ENCODE measurements at places on chromosomes 1 and 21. TPM values are rescaled to one million over a fixed set of nuclear protein-coding genes. Genes with fewer than 3 reads are reported as not detected.
A peak's percentile ranks its signal among the peaks of the same experiment; 100 is the strongest.

DNA sequence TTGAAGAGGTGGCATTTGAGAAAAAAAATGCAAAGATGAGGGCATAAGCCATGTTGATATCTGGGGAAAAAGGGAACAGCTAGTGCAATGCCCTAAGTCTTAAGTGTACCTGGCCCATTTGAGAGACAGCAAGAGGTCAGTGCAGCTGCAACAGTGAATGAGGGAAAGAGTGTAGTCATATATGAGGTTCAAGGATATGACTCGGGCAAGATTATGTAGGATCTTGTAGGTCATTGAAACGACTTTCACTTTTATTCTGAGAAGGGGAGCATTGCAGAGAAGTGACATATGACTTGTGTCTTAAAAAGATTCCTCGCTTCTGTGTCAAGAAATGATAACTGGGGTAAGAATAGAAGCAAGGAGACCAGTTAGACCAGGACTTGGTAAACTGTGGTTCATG is 31.0 kb downstream of the NTMT2 start:
- no peak for DNase-seq

GRCh38 chr1:112981426-112981825 is 25.4 kb upstream of the SLC16A1 start:
- no peak for DNase-seq

DNA sequence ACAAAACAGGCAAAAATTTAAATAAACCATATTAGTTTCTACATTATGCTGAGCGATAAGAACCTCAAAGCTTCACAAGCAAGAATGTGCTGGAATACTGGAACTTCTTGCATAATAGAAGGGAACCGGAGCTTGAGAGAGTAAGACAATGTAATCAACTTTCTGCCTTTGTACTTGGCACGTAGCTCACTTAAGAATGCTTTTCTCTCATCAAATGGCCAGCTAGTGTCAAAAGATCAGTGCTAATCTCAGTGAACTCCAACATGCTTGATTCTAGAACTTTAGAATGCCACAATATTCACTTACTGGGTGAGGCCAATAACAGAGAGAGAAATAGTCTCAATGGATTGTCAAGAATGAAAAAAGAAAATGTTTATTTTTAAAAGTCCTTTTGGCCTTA is 486.1 kb upstream of the LRRC7 start:
- DNase-seq: no peak

DNA sequence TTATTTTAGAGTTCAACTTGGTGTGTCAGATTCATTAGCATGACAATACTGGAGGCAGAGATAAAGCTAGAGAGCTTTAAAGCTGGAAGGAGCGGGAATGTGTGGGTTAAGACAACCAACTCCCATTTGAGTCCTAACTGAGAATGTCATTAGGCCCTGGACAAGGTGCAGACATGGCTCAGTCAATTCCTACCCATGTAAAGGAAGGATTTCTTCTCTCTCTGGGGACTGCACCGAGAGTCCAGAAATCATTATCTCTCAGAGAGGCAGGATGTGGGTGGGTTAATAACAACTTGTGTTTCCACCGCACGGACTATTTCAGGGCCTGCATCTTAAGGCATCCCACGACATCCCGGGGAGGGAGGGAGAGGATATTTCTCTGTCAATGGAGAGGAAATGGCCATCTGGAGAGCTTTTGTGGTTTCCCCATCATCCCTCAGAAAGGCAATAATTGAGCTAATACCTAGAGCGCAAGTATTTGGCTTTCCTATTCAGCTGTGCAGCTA is 46.7 kb upstream of the SARS1 start:
- no peak for DNase-seq

DNA sequence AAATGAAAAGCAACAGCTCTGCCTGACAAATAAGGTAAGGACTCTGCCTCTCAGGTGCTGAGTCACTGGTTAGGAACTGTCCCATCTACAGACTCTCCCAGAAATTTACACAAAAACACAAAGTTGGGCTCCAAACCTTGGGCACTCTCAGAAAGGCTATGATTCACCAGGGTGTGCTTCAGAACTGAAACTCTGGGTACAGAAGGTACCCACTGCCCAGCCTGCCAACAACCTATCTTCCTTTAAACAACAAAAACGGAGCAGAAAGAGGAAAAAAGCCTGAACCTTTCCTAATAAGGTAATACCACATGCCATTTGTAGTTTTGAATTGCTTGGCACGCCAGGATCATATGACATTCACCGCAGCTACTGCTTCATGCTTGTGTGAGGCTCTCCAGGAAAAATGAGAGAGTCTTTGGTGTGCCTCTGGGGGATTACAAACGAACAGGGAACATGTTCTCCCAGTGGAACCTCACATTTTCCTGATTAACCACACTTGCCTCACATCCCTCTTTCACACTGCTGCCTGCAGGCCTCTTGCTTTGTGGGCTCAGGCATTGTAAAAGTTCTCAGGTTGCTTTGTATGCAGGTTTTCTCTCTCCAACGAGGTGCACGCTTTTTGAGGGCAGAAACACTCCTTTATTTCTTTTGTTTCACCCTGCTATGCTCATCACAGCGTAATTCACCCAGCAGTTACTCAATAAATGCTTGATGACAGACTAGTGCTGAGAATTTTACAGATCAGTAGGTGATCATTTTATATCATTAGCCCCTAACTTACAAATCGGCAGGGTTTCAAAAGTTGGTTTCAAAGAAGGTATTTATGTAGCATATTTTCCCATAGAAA is 65.1 kb downstream of the GADD45A start:
- no peak for DNase-seq

DNA sequence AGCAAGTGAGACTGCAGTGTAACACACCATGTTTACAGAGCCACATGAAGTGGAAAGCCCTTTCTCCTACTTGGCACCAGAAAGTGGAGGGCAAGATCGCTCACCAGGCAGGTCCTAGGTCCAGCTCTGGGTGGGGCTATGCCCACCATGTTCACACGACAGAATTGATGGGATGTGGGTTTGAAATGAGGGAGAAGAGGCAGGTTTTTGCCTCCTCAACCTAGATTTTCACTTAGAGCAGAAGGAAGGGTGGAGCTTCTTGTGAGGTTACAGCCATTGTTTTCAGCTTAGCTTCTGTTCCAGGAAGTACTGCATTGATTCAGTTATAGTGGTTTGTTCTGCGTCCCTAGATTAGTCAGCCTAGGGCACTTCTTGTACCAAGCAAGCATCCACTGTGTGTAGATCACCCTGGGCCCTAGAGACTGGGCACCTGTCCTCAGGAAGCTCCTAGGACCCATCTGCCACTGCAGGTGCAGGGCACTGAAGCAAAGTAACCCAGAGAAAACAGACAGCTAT is 2.3 kb downstream of the CD53 start:
- DNase-seq: no peak

DNA sequence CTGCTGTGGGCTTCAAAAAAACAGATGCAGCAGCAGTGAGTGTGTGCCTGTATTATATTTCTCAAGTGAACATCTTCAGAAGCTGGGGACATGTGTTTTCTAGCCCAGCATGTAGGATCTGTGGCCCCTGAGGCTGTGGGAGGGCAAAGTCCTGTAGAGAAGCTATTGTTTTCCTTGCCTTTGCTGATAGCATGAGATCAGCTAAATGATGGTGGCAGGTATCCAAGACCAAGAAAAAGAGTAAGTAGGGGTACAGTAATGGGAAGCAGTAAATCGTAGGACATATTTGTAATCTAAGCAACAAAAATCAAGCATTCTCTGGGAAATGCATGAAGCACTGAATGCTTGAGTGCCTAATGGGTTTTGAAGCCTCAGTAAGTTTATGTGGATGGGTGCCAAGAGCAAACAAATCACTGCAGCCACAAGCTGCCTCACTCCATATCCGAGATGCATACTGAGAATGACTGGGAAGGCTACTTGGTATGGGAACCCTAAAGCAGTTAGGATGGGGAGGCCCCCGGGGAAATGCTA is 98.3 kb downstream of the CD58 start:
- no peak for DNase-seq

- DNase-seq: no peak
Measured at GRCh38 chr21:43275421-43276211, 106.8 kb downstream of the CRYAA start.

The SLC25A34 gene
- total RNA-seq: 6.1 TPM

GRCh38 chr1:10494418-10494753 is 19.6 kb downstream of the PEX14 start:
- no peak for DNase-seq

- no peak for DNase-seq
Measured at GRCh38 chr1:205589618-205590456, 42.0 kb downstream of the ELK4 start.

DNA sequence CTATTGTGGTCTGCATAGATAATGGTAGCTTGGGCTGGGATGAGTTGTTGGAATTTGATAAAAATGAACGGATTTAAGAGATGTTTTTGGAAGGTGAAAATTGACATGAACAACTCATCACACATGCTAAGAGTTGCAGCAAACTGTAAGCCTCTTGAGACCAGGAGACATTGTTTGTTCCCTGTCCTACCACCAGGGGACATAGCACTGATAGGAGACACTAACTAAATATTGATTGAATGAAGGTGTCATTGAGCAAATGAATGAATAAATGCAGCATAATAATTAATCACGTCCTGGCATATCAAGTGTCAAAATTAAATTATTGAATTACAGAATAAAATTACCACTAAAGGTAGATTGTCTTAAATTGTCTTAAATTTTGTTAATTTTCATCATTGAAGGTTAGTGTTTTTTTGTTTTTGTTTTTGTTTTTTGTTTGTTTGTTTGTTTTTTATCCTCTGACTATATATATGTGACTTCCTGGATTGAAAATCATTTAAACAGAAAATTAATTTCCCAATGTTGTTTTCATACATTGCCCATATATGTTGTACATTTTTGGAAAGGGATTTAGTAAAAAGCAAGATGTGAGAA is 285.3 kb upstream of the C1orf105 start:
- DNase-seq: no peak

- DNase-seq: no peak
Measured at GRCh38 chr1:145993618-145994390, 2.6 kb downstream of the TXNIP start.

GRCh38 chr1:43573066-43573800 is 42.5 kb downstream of the PTPRF start:
- peak; percentile 31 for DNase-seq

The ELAVL4 gene
- total RNA-seq: not detected

DNA sequence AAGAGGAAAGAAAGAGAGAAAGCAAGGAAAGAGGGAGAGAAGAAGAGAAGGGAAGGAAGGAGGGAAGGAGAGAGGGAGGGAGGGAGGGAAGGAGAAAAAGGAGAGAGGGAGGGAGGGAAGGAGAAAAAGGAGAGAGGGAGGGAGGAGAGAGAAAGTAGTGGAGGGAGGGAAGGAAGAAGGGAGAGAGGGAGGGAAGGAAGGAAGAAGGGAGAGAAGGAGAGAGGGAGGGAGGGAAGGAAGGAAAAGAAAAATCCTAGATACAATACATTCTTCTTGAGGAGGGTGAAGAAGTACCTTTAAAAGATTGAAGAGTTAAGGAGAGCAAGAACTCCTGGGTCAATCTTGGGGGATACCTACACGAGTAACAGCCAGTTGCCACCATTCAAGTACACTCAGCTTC is 29.2 kb downstream of the MCOLN2 start:
- no peak for DNase-seq

- no peak for DNase-seq
Measured at GRCh38 chr1:236348071-236348470, 46.0 kb upstream of the EDARADD start.

All from heart right ventricle (tissue), 16 donors.